ENCODE measurements at places on chromosomes 3 and 15.

- DNase-seq = no peak
Measured at GRCh38 chr15:93948726-93949125, 282.6 kb upstream of the MCTP2 start.

- DNase-seq = peak; percentile 27
Measured at GRCh38 chr15:45162771-45163507, 24.8 kb downstream of the SHF start.

DNA sequence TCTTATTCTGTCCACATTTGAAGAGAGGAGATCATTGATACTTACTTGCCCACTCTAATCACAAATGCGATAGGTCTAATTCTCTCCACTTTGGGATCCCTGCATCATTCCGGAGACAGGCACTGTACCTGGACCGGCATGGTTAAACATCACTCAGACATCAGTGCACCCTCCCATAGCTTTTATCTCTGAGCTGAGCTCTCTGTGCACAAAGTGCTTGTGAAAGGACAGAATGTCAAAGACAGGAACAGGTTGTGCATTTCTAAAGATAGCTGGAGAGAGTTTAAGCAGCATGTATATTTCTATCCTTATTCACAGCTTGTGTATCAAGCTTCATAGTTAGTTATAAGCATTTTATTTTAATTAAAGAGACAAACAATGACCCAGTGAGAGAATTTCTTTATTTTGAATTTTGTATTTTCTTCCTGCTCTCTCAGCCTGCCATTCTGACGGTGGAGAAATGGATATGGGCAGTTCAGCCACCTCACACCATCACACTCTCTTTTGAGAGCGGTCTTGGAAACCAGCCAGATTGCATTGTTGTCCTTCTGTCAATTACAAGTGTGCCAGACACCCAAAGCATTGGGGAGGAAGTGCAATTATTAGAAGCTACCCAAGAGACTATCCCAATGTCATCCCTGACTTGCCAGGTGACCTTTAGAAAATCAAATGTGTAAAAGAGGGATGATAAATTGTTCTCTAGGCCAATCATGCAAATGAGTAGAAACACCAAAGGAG, 65.2 kb upstream of the CHL1 start:
- no peak for DNase-seq

DNA sequence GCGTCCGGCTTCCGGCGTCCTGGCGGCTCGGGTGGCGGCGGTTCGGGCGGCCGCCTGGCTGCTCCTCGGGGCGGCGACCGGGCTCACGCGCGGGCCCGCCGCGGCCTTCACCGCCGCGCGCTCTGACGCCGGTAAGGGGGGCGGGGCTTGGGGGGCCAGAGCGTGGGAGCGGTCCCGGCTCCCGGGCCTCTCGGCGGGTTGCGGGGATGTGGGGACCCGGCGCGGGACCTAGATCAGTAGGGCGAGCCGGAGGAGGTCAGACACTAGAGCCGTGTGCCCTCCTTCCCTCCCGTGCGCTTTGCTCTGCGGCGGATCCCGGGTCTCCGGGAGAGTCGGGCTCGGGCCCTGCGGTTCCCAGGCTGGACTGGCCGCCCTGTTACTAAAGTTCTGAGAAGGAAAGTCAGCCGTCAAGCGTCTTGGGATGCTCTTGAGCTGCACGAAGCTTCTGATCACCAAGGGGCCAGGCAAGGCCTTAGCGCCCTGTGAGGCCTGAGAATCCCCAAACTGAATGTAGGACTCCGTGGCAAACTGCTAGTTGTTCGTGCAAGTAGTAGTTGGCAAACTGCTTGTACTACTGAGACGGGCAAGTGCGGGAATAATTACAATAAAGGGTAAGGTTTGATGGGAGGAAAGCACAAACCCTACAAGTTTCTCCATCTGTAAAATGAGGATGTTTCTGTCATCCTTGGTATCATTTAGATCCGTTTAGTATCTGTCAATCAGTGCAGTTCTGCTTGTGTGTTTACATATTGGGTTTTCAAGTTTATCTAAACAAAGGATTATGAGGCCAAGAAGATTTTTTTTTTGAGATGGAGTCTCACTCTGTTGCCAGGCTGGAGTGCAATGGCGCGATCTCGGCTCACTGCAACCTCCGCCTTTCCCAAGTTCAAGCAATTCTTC, 587 bp downstream of the PIGX start:
- peak; percentile 32 for DNase-seq

DNA sequence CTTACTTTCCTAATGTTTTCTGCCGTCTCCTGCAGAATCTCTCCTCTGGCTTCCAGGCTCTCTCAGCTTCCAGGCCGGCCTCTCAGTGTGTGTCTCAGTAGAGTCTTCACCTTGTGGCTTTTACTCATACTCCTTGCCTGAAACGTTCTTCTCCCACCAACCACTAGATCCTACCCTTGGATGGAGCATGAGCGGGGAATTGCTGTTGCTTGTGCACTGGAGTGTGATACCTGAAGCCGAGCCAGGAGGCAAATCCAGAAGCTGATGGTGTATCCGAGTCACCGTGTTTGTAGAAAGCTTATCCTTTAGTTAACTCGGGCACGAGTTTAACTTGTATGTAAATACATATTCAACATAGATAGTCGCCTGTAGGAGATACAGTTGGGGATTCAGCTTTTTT, 285.0 kb upstream of the C2CD4B start:
- no peak for DNase-seq

DNA sequence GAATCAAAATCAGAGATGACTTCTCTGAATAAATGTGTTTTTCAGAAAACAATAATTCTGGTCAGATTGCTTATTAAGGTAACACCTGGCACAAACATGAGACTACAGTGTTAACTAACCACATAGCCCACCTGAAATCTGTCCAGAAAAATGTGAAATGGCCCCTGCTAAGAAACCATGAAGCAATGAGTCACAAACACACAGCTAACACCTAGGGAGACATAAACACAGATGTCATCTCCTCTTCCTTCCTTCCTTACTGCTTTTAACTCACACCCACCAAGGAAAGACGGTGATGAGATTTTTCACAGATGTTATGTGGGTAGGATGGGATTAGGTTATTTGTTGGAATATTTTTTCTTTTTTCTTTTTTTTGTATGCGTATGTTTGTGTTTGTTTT, 315.0 kb upstream of the STAC start:
- DNase-seq = no peak

- no peak for DNase-seq
Measured at GRCh38 chr15:60191821-60192220, 187.7 kb downstream of the FOXB1 start.

- DNase-seq = no peak
Measured at GRCh38 chr3:38992117-38992760, 59.5 kb downstream of the SCN11A start.

DNA sequence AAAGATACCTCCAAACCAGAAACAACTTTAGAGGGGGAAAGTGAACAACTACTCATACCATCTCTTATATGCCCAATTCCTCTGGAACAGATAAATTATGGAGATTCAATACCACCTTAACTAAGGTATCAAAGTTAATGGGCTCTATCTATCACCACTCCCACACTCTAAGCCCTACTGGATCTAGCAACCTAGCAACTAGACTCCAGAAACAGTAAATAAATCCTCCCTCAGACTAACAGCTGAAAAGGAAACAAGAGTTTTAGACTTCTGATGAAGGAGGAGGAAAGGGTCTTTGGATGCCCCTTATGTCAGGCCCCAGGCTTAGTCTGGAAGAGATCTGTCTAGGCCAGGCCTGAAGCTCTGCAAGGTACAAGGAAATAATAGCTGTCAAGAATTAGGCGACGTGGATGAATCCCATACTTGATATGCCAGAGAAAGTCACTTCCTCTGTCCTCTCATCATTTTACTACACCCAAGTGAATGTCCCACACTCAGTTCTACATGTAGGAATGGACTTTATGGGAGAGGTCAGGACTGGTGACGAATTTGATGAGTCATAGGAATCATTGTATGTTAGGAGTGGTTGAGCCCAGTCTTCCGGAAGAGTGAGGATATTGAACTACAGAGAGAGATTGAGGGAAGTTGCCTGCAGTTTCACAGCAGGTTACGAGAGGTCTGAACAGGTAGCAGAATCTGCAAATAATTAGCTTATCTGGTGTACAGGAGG, 113.8 kb downstream of the AKAP13 start:
- DNase-seq = no peak

GRCh38 chr3:188133646-188134045, 20.3 kb upstream of the LPP start:
- no peak for DNase-seq

GRCh38 chr15:93088200-93088980, 621 bp downstream of the RGMA start:
- DNase-seq = no peak

GRCh38 chr15:84402856-84403608, 167.5 kb downstream of the GOLGA6L4 start:
- DNase-seq = no peak

- no peak for DNase-seq
Measured at GRCh38 chr3:127072221-127072771, 89.4 kb downstream of the PLXNA1 start.

DNA sequence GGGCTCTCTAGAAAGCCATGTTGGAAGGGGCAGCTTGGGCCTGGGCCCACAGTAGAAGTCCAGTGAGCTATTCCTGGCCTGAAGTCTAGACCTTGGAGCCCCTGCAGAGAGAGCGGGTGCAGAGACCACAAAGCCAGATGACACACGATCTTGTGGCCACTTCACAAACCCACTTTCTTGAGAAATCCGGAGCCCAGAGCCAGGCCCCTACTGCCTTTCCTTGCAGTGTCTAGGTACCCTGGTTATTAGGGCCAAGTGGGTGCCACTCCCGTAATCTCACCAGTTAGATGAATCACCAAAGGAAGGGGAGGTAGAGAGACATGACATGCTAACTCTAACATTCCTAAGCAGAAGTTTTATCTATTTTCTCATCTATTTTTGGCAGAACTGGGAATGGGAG, 72.5 kb upstream of the ADAMTSL3 start:
- no peak for DNase-seq

DNA sequence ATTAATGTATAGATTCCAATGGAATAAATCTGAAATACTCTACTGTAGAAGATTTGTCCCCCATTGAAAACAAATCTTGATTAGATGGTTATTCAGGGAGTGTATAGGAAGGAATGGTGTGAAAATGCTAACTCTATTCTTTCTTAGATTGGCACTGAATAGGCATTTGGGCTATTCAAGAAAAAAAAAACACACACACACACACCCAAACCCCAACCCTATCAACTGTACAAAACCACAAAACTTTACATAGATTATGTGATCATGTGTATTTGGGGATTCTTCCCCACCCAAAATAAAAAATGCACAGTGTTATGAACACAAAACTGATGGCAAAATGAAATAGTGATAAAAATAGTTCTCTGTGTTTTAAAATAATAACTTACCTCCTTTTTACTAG, 61.8 kb downstream of the TIGIT start:
- DNase-seq = no peak

GRCh38 chr3:189941679-189942078, 179.0 kb downstream of the P3H2 start:
- no peak for DNase-seq

- no peak for DNase-seq
Measured at GRCh38 chr3:129035360-129036221, 25.0 kb upstream of the GP9 start.

- DNase-seq = no peak
Measured at GRCh38 chr3:172582712-172583111, 59.5 kb upstream of the TNFSF10 start.

- DNase-seq = no peak
Measured at GRCh38 chr15:98777426-98777825, 129.1 kb downstream of the IGF1R start.

GRCh38 chr3:187966636-187967406, 187.1 kb upstream of the LPP start:
- DNase-seq = no peak

DNA sequence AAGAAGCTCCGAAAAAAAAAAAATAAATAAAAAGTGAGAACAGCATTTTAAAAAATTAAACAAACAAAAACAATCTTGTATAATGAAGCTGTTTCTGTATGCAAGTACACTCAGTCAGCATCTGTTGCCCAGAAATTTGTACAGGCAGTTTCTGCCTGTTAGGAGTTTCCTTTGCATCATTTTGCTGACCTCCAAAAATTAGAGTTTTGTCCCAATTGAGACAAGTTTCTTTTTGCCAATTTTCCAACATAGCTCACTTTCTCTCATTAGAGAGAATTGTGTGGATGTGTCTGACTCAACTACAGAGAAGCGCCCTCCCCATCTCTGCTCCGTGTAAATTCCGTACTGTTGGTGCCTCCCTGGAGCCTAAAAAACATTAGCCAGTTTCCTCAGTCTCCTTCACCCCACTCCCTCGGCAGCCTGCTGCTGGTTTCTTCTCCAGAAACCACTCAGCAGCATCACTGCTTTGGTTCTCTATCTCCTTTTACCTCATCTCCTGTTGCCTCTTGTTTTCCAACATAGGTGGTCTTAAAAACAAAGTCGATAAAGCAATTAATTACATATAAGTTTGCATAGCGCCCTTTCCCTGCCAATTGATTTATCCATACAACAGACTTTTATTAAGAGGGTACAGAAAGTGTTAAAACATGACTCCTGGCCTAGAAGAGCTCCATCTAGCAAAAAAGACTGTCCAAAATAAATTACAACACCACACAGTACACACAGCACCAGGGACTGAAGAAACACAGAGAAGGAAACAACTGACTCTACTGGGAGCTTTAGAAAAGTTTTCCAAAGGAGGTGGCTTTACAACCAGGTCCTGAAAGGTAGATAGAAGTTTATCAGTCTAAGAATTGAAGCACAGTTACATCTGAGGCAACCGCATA, 286.7 kb downstream of the SHOX2 start:
- no peak for DNase-seq

GRCh38 chr15:26580943-26581342, 191.9 kb downstream of the GABRB3 start:
- DNase-seq = no peak

DNA sequence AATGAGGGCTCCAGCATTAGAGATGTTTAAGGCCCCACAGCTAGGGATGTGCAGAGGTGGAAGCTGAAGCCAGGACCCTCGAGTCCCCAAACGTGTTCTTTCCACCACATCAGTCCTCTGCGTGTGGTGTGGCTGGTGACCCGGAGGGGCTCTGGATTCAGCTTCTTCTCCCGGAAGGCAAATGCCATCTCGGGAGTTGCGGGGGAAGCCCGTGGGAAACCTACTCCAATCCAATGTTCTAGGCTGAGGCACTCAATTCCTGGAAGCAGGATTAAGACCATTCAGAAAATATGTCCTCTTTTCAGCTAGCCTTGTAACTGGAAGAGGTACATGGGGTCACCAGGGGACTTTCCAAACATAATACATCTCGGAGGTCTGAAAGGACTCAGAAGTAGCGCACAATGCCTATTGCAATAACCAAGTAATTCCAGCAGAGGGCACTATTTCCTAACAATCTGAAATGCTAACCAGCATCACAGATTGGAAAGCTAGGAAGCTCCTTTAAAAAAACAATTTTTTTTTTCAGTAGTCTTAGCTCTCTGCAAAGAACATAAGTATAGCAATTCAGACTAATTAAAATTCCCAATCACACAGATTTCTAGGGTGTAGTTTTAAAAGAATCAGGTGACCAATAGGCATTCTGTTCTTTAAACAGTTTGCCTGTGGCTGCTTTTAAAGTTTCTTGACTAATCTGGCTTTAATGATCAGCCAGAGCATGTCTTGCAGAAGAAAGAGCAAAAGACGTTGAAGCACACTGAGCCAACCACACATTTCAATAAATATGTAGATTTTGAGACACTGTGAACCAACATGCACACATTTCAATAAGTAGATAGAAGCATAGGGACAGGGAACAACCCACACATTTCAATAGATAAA, 36.1 kb downstream of the BNC1 start:
- DNase-seq = no peak
